Esophagus squamous epithelium (tissue), 5 donors: ENCODE measurements at places on chromosomes 6 and 20.

- no peak for DNase-seq
These were observed 3.7 kb upstream of the DEK start for GRCh38 chr6:18268066-18268465.

GRCh38 chr6:62324834-62325233 is 38.8 kb upstream of the KHDRBS2 start:
- no peak for DNase-seq

GRCh38 chr20:19368351-19368750 is 155.9 kb downstream of the SLC24A3 start:
- no peak for DNase-seq

GRCh38 chr6:160789263-160790027 is 87.4 kb downstream of the PLG start:
- no peak for DNase-seq

GRCh38 chr6:161168281-161168891 is 105.5 kb downstream of the AGPAT4 start:
- DNase-seq = no peak

DNA sequence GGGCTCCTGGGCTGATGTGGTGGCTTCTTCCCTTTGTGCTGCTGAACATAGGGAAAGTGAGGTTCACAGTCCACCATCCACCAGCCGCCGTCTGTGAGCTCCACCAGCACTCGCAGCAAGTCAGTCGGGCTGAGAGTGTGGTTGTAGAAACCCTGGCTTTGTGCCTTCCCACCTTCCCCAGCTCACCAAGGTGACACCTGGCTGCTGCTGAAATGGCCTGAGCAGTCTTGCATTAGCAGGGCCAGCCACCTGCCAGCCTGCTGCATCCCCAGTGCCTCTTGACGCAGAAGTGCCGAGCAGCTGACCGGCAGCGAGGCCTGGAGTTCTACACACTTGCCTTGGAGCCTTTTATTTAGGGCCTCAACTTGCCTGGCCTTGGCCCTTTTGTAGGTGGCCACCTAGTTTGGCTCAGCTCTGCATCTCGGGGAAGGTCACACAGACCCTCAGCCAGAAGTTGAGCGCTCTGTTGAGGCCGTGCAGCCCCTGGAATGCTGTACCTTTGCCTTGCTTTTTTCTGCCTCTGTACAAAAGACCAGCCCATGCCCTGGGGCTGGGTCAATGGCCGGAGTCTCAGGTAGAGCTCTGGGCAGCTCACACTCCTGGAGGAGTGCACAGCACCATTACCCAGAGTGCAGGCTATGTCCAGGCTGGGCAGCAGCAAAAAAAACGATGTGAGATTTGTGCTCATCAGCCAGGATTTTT is 76.5 kb downstream of the PTPN1 start:
- DNase-seq = no peak

DNA sequence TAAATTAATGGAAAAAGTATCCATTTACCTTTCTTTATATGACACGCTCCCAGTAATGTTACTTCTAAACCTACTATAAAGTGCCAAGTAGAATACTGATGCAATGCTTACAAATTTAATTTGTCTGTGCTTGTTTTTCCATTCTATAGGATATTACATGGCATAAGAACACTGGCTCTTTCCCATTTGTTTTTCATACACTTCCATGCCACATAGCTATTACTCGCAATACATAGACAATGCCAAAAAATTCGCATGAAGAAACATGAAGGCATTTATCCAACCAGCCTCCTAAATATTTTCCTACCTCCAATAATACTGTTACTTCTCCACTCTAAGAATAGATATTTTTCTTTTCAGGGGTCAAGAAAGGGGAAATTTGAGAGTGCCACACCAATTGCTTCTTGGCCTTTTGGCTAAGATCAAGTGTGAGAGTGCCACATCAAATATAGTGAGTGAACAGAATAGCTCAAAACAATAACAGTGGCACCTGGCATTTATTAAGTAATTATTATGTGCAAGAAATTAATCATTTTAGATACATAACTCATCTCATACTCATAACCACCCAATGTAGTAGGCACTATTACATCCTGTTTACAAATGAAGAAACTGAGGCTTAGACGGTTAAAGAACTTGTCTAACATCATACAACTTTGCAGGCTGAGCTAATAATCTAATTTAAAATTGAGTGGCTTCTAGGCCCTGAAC is 845 bp upstream of the DST start:
- no peak for DNase-seq
